CD4-positive, CD25-positive, alpha-beta regulatory T cell (primary cell): ENCODE measurements at places on chromosomes 1 and 21. TPM values are rescaled to one million over a fixed set of nuclear protein-coding genes. Genes with fewer than 3 reads are reported as not detected.

GRCh38 chr21:34890724-34891612 lies 158.1 kb downstream of the RUNX1 start:
- H3K4me3 ChIP-seq, result no peak overlapping the region
- no peaks in the 10 kb centered on the region for H3K27me3 ChIP-seq
- H3K36me3 ChIP-seq, result no peaks in the 10 kb centered on the region
- no peak for DNase-seq

DNA sequence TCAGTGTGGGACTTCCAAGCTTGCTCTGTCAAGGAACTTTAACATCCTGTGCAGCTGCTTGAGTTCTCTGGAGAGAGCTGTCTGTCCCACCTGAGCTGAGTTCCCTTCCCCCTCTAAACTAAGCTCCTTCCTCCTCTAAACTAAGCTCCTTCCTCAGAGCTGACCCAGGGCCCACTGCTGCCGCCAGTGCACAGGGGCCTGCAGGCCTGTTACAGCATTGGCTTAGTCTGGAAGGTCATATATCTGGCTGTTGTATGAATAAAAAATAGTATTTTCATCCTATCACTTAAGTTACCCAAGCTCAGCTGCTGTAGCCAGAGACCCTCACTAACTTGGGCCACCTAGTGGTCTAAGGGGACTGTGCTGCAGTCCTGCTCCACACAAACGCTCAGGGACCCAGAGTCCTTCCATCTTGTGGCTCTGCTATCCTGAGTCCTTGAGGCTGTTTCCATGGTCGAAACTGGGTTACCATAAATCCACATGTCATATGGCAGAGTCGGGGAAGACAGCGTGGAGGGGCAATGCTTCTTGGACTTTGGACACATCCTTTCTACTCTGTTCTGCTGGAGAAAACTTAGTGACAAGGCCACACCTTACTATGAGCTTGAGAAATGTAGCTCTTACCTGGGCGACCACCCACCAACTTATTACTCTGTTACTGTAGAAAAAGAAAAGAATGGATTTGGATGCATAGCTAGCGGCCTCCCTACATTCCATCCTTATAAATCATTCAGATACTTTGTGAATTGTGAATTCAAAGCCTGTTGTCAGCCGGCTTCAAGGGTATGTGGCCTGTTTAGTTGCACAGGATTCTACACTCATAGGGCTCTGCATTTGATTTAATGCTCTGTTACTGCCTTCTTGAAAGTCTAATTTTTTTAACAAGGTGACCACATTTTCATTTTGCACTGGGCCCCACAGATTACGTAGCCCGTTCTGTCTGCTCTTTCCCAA lies 71.4 kb upstream of the GCLM start:
- DNase-seq, result no peak
- H3K27ac ChIP-seq, result no peak overlapping the region
- no peaks in the 10 kb centered on the region for H3K36me3 ChIP-seq
- no peaks in the 10 kb centered on the region for H3K4me1 ChIP-seq
- H3K27me3 ChIP-seq, result peaks cover 5% of the 10 kb centered on the region

DNA sequence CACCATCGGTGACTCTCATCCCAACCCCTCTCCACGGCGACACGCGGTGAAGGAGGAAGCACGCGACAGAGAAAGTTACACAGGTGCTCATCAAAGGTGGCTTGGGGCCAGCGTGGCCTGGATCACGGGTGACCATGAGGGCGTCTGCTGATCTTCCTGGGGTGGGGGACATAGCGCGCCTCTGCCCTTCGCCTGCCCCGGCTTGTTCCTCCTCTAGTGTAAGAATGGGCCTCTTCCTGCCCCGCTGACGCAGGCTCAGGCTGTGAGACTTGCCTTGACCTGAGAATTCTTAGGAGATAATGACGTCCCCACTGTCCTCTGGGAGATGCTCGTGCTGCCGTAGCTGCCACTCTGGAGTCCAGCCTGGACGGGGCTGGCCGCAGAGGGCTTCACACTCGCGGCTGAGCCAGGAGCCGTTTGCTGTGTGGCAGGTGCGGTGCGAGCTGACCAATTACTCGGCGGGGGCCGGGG lies 39.0 kb upstream of the TMEM52 start:
- H3K4me3 ChIP-seq, result no peak overlapping the region
- no peak for DNase-seq
- no peaks in the 10 kb centered on the region for H3K27me3 ChIP-seq
- H3K36me3 ChIP-seq, result no peaks in the 10 kb centered on the region
- no peak overlapping the region for H3K27ac ChIP-seq

- no peaks in the 10 kb centered on the region for H3K4me1 ChIP-seq
- H3K27me3 ChIP-seq, result peaks cover 4% of the 10 kb centered on the region
- H3K27ac ChIP-seq, result no peak overlapping the region
- no peaks in the 10 kb centered on the region for H3K36me3 ChIP-seq
- no peak overlapping the region for H3K4me3 ChIP-seq
Measured at GRCh38 chr21:45040739-45041138, 33.6 kb upstream of the ADARB1 start.

- no peaks in the 10 kb centered on the region for H3K4me1 ChIP-seq
- H3K27ac ChIP-seq, result no peak overlapping the region
- H3K4me3 ChIP-seq, result no peak overlapping the region
- H3K36me3 ChIP-seq, result no peaks in the 10 kb centered on the region
- no peak for DNase-seq
- H3K27me3 ChIP-seq, result no peaks in the 10 kb centered on the region
Measured at GRCh38 chr1:220798338-220798737, 11.6 kb downstream of the MTARC1 start.

DNA sequence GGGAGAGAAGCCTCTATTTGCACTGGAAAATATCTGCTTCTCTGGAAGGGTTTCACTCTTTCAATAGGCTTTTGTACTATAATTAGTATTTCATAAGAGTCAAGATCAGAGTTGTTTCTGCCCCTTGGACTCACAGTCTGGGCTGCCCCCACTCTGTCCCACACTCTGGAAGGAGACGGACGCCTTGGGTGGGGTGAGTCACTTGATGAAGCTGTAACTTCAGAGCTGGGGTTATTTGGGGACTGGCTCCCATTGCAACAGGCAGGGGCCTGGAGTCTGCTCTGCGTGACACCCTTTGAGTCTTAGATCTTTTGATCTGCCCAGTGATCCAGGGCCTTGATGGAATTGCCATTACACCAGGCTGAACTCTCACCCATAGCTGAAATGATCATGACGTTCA lies 4.0 kb upstream of the KCNA10 start:
- H3K27me3 ChIP-seq, result peaks cover 15% of the 10 kb centered on the region
- peaks cover 4% of the 10 kb centered on the region for H3K4me1 ChIP-seq
- no peak overlapping the region for H3K4me3 ChIP-seq
- H3K27ac ChIP-seq, result no peak overlapping the region
- H3K36me3 ChIP-seq, result no peaks in the 10 kb centered on the region
- no peak for DNase-seq

DNA sequence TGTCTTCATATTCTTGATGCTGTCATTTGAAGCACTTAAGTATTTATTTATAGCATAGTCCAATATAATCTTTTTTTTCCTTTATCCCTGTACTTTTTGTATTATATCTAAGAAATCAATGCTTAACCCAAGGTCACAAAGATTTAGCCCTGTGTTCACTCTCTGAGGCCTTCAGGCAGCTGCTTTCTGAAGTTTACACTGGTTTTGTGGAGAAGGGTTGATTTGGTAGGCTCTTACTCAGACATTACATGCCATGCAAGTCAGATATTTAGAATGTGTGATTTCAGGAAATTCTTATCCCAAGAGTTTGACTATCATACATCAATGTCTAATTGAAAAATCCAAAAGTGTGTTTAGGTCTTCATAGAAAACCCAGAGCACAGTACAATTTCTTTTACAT lies 56.3 kb downstream of the PALMD start:
- no peaks in the 10 kb centered on the region for H3K36me3 ChIP-seq
- no peak overlapping the region for H3K4me3 ChIP-seq
- H3K4me1 ChIP-seq, result peaks cover 13% of the 10 kb centered on the region

The SPRR5 gene
- total RNA-seq, result not detected
